SK-N-MC (cell line): ENCODE measurements at places on chromosomes 5 and 9.
A peak's percentile ranks its signal among the peaks of the same experiment; 100 is the strongest.

DNA sequence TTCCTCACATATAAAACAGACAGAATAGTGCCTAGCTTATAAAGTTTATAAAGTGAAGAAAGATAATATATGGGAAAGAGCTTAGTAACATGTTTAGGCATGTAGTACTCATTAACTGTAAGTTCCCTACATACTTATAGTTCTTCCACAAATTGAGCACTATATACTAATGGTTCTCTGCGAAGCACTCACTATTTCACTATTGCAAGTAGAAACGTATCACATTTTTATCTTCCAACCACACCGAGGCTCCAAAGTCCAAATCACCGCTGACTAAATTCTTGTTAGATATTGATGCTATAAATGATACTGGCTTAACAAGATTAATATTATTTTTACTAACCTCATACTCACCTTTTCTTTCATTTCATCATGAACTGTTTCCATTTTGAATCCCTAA lies 61.0 kb downstream of the FBXW11 start:
- DNase-seq = no peak

- DNase-seq = peak; percentile 63
Observed at GRCh38 chr5:2780421-2781171, 29.1 kb upstream of the IRX2 start.

GRCh38 chr9:105004466-105005090 lies 76.6 kb upstream of the ABCA1 start:
- DNase-seq = no peak

- DNase-seq = no peak
Observed at GRCh38 chr5:3258050-3258449, 337.6 kb upstream of the IRX1 start.

DNA sequence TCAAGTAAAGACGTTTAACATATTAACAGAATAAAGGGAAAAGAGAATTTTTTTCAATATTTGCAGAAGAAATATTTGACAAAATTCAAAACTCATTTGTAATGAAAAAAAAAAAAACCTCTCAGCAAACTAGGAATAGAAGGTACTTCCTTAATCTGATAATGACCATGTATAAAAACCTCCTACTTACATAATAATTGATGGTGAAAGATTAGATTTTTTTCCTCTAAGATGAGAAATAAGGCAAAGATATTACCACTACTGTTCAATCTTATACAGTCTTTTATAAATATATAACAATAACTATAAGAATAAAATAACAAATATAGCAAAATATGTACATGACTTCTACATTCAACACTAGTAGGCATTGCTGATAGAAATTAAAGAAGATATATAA lies 424.6 kb upstream of the KLF4 start:
- no peak for DNase-seq

- DNase-seq = no peak
Observed at GRCh38 chr9:124778575-124779367, 1.8 kb downstream of the OLFML2A start.

- no peak for DNase-seq
Observed at GRCh38 chr9:80440724-80441123, 869.0 kb downstream of the TLE4 start.

- no peak for DNase-seq
Observed at GRCh38 chr9:98985596-98985995, 41.9 kb downstream of the COL15A1 start.

GRCh38 chr5:80246001-80246758 lies 9.7 kb downstream of the SERINC5 start:
- no peak for DNase-seq

DNA sequence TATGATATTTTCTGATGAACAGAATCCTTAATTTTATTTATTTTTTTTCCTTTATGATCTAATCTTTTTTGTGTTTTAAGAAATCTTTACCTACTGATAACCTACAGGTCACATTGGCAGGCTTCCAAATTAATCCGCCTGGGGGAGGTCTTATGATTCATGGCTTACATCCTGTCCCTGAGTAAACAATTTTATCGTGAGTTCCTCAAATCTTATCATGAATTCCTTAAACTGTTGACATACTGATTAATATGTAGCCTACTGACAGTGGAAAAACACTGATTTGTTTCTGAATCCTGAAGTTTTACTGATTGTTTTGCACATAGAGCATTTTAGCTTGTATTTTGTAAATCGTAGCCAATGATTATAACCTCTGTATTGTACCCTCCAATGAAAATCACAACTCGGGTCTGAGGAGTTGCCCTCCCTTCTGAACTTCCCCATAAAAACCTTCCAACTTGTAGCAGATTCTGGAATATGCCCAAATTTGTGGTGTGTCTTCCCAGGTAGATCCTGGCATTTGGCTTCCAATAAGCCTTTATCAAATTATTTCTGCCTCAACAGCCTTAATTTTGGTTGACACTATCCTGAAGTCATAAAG lies 105.6 kb downstream of the VCAN start:
- no peak for DNase-seq

DNA sequence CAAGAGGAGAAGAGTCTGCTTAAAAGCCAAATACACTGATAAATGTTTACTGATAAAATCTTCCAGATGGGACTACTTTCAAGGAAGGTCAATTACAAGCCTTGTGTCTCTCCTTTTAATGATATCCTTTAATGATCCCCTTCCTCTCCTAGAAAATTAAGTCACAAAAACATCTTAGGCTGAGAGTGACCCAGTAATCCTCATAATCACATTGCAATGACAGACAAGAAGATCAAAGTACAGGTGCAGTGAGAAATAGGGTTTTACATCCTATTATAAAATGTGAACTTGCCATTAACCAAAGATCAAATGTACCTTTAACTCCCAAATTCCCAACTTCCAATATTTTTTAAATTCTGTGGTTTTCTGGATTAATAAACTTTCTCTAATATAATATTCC lies 514.8 kb downstream of the RAB3C start:
- no peak for DNase-seq

DNA sequence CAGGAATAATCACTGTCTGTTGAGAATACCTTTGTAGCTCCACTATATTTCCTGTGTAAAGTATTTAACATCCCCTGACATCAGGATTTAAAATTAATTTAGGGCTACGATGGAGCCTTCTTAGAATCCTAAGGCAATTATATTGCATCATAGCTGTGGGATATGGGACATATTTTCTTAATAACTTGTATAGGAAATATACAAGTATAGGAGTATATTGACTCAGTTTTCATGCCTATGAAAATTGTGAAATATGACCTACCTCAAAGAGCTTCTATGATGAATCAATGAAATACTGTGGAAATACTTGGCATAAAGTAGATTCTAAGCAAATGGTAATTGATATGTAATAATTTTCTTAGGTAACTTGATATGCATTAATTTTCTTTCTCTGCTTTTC lies 221.0 kb upstream of the KLF4 start:
- no peak for DNase-seq

DNA sequence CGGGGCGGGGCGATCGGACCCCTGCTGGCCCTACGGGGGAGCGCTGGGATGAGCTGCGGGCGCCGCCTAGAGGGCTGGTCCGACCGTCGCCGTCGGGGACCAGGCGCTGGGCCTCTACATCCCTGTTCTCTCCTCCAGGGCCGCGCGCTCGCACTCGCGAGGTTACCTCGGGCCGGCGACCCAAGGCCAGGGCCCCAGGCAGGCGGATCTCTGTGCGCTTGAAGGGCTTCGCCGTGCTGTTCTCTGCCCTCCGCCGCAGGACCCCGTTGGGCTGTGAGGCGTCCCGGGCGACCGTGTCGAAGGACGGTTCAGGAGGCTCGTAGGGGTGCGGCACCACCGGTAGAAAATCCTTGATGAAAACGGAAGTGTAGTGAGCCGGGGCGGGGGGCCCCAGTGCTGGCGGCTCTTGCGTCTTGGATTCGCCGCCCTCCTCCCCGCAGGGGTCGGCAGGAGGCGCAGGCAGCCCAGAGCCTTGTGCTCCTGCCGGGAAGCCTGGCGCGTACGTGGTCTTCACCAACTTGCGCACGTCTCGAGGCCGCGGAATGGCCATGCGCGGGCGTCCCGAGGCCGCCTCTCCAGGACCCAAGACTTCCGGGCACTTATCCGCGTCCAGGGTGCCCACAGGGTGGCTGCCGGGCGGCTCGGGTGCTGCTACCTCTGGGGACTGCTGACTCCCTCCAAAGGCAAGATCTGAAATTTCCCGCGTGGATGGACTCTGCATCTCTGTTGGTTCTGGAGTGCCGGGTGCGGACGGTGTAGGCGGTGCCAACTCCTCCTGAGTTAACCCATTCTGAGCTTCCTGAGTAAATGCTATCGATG lies 2.0 kb downstream of the PROB1 start:
- no peak for DNase-seq

DNA sequence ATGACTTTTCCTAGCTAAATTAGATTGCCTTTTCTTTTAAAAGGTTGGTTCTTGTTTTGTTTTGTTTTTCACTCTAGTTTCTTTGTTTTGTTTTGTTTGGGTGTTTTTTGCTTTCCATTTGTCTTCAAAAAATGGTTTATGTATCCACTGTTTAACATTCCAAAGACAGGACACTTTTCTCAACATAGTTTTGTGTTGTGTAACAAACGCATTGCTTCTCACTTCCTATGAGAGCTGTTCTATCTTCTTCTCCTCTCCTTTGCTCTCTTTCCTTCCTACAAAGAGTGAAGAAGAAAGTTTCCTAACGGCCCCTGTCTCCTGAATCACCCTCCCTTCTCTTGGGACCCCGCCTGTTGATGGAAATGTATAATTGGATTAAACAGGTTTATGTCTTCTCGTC lies 539.7 kb downstream of the ACTL7B start:
- DNase-seq = no peak

GRCh38 chr9:87087197-87087596 lies 139.9 kb upstream of the GAS1 start:
- DNase-seq = no peak

- no peak for DNase-seq
Observed at GRCh38 chr9:9901624-9902023, 711.2 kb downstream of the PTPRD start.

DNA sequence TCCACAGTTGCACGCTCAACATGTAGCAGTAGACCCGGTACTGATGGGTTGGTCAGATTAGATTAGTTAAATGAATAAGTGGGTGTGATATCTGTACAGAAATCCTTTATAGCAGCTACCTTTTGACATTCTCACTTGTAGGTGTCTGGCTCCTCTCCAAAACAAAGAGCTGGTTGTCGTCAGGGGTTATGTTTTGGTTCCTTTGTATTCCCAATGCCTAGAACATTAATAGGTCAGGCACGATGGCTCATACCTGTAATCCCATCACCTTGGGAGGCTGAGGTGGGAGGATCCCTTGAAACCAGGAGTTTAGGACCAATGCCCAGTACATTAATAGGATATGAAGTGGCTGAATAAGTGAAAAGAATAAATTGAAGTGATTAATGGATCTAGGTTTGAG lies 182.1 kb downstream of the SNCAIP start:
- DNase-seq = no peak

DNA sequence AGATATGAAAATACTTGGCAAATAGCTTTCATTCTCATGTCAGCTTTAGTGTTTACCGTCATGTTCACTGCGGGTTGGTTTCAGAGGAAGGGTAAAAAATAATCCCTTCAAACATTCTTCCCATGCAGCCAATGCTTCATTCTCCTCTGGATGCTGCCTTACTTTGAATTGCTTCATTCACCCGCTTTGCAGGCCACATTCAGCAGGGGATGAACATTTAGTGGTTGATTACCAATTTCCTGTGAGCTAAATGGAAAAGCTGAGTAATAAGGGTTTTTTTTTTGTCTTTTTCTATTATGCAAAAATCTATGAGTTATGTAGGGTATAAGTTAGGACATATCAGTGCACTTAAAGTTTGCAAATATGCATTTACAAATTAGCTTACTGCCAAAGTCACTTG lies 96.3 kb upstream of the MEF2C start:
- DNase-seq = peak; percentile 79

DNA sequence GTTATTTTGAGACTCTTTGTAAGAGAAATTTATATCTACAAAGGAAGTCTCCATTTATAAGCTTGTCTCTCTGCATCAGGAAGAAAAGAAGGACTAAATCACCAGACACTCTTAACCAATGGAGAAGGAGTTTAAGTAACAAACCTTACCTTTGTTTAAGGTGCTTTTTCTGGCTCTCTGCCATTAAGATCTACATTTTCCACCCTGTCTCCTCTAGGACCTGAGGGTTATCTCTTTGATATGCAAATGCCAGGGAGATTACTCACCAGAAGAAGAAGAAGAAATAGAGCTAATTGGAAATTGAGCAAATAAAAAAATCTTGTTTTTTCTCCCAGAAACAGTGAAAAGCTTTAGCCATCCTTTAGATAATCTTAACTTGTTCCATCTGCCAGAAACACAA lies 60.9 kb downstream of the CDKN2A start:
- DNase-seq = no peak

DNA sequence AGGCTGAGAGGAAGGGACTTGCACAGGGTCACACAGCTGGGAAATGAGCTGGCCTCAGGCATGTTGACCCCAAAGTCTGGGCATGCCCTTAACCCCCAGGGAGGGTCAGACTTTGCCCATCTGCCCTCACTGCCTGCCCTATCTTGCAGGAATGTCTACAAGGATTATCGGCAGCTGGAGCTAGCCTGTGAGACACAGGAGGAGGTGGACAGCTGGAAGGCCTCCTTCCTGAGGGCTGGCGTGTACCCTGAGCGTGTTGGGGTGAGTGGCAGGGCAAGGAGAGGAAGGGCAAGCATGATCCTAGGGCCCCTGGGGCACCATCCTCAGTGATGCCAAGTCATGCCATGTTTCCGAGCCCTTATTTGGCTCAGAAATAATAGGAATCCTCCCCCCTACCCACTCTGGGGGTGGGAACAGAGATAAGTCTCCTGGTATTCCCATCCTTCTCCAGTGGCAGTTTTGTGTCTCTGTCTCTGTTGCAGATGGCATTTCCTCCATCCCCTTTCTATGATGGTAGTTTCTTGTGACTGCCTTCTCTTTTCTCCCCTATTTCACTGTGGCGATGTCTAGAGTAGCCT lies 28.5 kb downstream of the GOLGA2 start:
- no peak for DNase-seq

GRCh38 chr5:132662925-132663770 lies 5.2 kb downstream of the IL13 start:
- DNase-seq = no peak

GRCh38 chr5:66939094-66939493 lies 257.5 kb downstream of the CD180 start:
- DNase-seq = no peak

DNA sequence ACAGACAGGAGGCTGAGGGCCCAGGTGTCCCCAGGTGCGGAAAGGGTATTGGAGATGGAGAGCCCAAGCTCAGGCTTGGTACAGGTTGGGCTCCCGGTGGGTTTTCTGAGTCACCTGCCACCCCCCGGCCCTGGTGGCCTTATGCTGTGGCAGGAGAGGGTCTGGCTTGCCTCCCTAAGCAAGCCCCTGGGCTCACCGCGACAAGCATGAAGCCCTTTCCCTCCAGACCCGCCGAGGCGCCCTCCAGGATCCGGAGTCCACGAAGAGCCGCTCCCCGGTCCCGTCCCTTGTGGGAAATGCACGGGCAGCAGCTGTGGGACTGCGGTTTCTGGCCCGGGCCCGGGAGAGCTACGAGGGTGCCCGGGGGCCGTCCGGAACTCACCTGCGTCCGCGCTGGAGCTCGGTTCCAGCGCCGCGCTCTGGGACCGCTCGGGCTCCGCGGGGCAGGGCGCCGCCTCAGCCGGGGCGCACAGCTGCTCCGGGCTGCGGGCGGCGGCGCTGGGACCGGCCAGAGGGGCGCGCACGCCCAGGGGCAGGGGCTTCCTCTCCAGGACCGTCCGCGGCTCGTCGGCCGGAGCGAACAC lies 757 bp downstream of the SAPCD2 start:
- DNase-seq = no peak
